Stimulated activated CD4-positive, alpha-beta T cell treated with anti-CD3 and anti-CD28 coated beads, Interleukin-4, amount 100 ng/mL, for 24 hours (primary cell): ENCODE measurements at places on chromosomes 3 and 15.

DNA sequence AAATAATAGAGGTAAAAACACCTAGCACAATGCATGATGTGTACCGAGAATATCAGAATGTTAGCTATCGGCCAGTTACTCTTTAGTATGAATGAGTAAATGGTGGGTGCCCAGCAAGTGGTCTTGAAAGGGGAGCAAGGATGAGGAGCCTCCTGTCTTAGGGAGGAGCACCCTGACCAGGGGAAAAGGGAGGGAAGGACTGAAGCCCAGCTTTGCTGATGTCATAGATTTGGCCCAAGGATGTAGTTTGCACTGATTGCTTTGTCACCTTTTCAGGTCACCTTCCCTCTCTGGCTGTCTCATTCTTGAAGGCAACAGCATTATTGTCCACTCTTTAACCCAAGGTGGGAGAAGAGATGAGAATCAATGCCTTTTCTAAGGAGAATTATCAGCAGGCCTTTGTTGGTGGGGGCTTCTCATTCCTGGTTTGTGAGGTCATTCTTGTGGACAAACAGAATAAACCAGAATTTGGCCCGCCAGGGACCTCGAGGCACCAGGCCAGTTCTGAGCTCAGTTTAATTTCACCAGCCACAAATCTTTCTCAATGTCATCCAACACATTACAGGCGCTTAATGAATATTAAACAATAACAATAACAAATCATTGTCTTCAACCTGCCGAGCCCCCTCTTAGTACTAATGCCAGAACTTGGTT lies 231.3 kb downstream of the VPS13C start:
- DNase-seq: no peak

- DNase-seq: no peak
Observed at GRCh38 chr3:128436214-128436613, 30.5 kb downstream of the DNAJB8 start.

GRCh38 chr3:12185172-12185710 lies 26.5 kb upstream of the TIMP4 start:
- no peak for DNase-seq

GRCh38 chr3:156602424-156602823 lies 47.5 kb upstream of the SSR3 start:
- DNase-seq: no peak

DNA sequence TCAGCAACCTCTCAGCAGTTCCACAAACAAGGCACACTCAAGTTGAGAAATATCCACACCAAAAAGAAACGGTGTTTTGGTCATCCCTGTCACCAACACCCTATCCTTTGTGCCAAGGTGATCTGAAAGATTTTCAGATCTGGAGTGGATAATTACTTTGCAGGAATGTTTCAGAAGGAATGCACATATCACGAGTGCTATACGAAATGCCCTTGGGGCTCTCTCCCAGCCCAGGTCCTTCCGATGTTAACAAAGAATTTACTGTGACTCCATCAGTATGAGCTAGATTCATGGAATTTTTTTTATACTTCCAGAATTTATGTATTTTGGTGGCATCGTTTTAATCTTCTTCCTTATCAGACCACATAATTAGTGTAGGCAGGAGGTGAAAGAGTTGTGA lies 105.0 kb downstream of the GRM7 start:
- DNase-seq: no peak
